A172 (cell line): ENCODE measurements at places on chromosomes 6 and 20.

- no peak for DNase-seq
Measured at GRCh38 chr6:146892283-146892612, 293.5 kb downstream of the ADGB start.

DNA sequence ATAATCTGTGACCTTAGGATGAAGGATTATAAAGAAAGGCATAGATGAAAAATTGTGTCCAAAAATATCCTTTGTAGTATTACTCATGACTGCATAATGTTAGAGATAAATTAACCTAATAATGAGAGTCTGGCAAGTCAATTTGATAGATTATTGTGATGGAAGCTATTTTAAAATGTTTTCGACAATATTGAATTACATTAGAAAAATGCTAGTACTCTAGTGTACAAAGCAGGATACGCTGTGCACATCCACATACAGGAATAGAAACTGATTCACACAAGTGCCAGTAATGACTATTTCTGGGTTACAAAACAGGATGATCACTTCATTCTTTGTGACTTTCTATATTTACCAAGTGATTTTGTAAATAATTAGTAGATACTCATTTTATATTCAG is 3.3 kb downstream of the SLC17A2 start:
- DNase-seq: no peak

DNA sequence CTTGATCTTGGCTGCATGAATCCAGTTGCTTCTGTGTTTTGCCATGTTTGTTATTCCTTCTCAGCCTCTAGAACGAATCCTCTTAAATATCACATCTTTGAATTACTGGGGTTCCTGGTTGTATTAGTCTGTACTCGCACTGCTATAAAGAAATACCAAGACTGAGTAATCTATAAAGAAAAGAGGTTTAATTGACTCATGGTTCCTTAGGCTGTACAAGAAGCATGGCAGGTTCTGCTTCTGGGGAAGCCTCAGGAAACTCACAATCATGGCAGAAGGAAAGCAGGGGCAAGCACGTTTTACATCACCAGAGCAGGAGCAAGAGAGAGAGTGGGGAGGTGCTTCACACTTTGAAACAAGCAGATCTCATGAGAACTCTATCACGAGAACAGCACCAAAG is 18.0 kb upstream of the BFSP1 start:
- no peak for DNase-seq

DNA sequence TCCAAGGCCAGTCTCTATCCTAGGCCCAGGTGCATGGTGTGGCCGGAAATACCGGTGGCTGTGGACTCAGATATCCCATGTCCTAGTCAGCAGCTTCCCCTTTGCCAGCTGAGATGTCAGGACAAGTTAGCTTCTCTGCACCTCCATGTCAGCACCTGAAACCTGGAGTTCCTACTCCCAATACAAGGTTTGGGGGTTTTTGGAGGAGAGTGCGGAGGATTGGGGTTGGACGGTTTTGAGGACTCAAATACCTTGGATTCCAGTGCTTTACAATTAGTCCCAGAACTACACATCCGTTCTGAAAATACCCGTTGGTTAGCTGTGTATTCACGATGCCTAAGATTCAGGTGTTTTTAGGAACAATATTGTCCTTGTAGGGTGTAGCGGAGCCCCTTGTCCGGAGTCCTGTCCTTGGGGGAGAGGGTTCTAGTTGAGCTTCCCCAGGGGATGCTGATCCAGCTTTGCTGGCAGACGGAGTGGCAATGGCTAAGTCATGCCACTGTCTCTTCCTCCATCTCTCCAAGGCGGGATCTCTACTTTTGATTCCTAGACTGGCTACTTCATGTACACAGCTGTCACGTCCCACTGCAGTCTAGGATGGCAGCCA is 45.0 kb downstream of the ADNP start:
- no peak for DNase-seq

- no peak for DNase-seq
Measured at GRCh38 chr6:30349421-30350177, 4.6 kb downstream of the RPP21 start.

DNA sequence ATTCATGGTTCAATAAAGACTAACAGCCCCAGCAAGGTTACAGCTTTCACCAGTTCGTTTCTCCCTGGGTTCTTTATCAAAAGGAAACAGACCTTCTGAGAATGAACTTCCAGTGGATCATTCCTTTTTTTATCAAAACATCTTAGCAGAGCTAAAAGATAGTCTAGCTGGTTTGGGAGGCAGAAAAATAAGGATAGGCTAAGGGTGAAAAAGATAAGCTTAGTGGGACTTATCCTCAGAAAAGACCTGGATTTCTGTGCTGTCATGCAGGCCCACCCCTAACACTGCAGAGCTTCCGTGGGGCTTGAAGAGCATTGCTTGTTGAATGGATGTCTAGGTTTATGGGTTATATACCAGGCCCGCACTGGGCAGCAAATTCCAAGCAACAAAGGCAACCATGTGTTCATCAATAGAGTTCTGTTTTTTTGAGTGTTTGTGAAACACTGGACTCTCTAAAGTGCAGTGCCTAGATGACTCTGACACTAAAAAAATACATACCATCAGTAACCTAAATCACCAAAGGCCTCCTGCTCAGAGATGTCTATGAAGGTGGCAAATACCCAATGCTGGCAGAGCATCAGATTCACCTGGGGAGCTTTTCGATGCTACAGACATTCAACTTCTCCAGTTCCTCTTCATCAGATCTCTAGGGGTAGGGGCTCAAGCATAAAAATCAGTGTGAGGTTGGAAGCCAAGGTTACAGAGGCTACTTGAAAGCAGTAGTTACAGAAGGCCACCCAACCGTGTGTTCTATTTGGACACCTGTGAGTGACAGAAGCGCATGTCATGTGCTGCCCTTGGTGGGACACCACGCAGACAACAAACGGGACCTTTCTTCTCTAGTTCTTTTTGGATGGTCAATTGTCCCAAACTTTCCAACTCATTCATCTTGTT is 53.0 kb downstream of the TNFAIP3 start:
- DNase-seq: no peak
